ENCODE measurements at places on chromosomes 5 and 9. TPM values are rescaled to one million over a fixed set of nuclear protein-coding genes. Genes with fewer than 3 reads are reported as not detected.

Gene DOCK8
- not detected for total RNA-seq

Gene ZNF618
- 35.1 TPM for total RNA-seq

Gene GPR150
- 0.16 TPM for total RNA-seq

Gene ANKRD18B
- 13.8 TPM for total RNA-seq

Gene SMIM33
- total RNA-seq, result not detected

Gene LCN1
- not detected for total RNA-seq

Gene SV2C
- 0.05 TPM for total RNA-seq

Gene CCL27
- 0.78 TPM for total RNA-seq

Gene GADD45G
- 1.0 TPM for total RNA-seq

Gene SLC36A3
- total RNA-seq, result not detected

GRCh38 chr5:60586307-60586901 lies 113.6 kb downstream of the DEPDC1B start:
- no peak for DNase-seq
- no peak overlapping the region for H3K4me3 ChIP-seq
- H3K27ac ChIP-seq, result no peak overlapping the region
- H3K27me3 ChIP-seq, result no peaks in the 10 kb centered on the region
- peaks cover 18% of the 10 kb centered on the region for H3K4me1 ChIP-seq

DNA sequence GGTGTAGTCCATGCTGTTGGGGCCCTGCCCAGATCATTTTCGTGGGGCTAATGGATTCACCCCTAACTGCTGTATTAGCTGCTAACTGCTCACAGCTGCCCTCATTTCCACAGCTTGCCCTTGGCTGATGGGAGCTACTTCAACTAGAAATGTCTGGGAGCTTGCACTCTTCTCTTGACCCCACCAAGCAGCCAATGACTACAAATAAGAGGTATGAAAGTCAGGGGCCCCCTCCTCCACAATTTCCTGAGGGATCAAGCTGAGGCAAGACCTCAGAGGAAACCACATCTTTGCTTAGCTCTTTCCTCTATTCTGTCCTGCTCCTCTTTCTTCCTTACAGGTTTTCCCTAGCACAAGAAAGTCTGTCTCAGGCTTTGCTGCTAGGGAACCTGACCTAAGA lies 397.5 kb downstream of the MLLT3 start:
- no peak overlapping the region for H3K27ac ChIP-seq
- no peak for DNase-seq
- H3K4me3 ChIP-seq, result no peak overlapping the region
- H3K4me1 ChIP-seq, result peaks cover 11% of the 10 kb centered on the region
- no peaks in the 10 kb centered on the region for H3K36me3 ChIP-seq

DNA sequence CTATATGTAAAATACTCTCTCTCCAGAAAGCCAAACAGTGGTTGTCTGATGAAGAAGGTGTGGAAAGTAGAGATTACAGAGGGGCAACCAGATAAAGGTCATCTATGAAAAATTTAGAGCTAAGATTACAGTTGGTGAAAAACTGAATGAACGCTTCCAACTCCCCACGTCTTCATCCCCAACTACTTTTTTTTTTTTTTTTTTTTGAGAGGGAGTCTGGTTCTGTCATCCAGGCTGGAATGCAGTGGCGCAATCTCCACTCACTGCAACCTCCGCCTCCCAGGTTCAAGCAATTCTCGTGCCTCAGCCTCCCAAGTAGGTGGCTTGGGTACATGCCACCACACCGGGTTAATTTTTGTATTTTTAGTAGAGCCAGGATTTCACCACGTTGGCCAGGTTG lies 64.3 kb downstream of the RAPGEF6 start:
- peaks cover 1% of the 10 kb centered on the region for H3K4me1 ChIP-seq
- H3K27ac ChIP-seq, result no peak overlapping the region
- DNase-seq, result no peak
- no peaks in the 10 kb centered on the region for H3K27me3 ChIP-seq

DNA sequence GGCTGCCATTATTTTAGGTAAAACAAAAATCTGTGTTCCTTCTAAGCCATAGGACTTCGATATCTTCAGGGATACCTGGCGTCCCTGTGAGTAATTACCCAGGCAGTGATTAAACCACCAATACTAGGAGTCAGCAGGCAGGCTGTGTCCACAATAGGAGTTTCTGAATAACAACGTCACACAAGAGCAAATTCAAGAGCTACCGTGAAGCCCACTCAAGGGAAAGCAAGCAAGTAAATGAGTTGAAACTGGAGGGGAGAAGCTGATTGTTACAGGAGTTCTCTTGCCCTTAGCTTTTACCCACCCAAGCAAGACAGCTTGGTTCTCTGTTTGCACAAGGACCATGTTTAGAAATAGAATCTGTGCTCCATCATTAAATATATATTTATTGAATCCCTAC lies 50.8 kb downstream of the SEMA5A start:
- no peak overlapping the region for H3K4me3 ChIP-seq
- peak overlapping the region; percentile 43 for H3K27ac ChIP-seq
- no peak for DNase-seq
- H3K27me3 ChIP-seq, result no peaks in the 10 kb centered on the region
- peaks cover 2% of the 10 kb centered on the region for H3K36me3 ChIP-seq
- peaks cover 27% of the 10 kb centered on the region for H3K4me1 ChIP-seq

DNA sequence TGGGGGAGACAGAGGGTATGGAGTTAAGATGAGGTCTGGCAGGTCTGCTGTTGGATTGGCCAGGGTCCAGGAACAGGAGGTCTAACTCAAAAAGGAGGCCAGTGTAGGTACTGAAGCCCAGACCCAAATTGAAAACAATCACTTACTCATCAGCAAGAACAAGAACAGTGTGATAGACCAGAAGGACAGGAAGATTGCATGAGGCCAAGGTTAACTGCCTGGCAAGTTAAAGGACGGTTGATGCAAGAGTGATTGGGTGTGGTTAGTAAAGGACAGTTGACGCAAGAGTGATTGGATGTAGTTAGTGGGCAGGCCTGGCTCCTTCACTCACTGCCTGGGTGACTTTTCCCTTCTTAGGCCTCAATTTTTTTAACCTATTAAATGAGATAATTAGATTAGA lies 132.6 kb downstream of the PDZD2 start:
- no peak for DNase-seq
- H3K27me3 ChIP-seq, result peaks cover 35% of the 10 kb centered on the region
- no peak overlapping the region for H3K4me3 ChIP-seq
- H3K36me3 ChIP-seq, result no peaks in the 10 kb centered on the region
- H3K27ac ChIP-seq, result no peak overlapping the region

- no peak overlapping the region for H3K4me3 ChIP-seq
- H3K4me1 ChIP-seq, result no peaks in the 10 kb centered on the region
- no peaks in the 10 kb centered on the region for H3K27me3 ChIP-seq
- no peak for DNase-seq
- no peaks in the 10 kb centered on the region for H3K36me3 ChIP-seq
- no peak overlapping the region for H3K27ac ChIP-seq
Measured at GRCh38 chr5:52139888-52140615, 647.7 kb upstream of the ITGA1 start.

GRCh38 chr5:72452515-72453245 lies 54.5 kb downstream of the ZNF366 start:
- H3K27ac ChIP-seq, result peak overlapping the region; percentile 98
- H3K4me1 ChIP-seq, result peaks cover 63% of the 10 kb centered on the region
- H3K27me3 ChIP-seq, result no peaks in the 10 kb centered on the region
- no peaks in the 10 kb centered on the region for H3K36me3 ChIP-seq
- peak overlapping the region; percentile 26 for H3K4me3 ChIP-seq

DNA sequence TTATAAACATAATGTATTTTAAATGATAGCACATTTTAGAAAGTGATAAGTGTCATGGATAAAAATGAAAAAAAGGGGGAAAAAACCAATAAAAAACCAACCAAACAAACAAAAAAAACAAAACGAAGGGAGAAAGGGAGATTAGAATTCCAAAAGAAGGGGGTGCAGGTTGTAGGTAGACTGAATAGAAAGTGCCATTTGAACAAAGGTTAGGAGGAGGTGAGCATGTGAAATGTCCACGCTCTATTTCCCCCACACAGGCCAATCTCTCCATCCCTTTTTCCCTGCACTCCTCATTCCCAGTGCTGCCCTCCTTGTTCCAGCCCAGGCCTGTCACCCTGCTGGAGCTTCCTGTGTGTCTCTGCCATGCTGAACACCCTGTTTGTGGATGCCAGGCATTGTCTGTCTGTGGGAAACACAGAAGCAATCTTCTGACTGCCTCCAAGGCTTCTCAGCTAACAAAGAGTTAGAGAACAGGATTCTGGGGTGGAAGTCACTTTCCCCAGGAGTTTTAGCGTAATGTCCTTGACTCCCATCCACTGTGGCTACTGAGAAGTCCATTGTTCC lies 138.8 kb downstream of the ADAMTS16 start:
- H3K27ac ChIP-seq, result no peak overlapping the region
- peaks cover 6% of the 10 kb centered on the region for H3K4me1 ChIP-seq
- H3K36me3 ChIP-seq, result no peaks in the 10 kb centered on the region
- H3K4me3 ChIP-seq, result no peak overlapping the region
- peaks cover 8% of the 10 kb centered on the region for H3K27me3 ChIP-seq
- no peak for DNase-seq

DNA sequence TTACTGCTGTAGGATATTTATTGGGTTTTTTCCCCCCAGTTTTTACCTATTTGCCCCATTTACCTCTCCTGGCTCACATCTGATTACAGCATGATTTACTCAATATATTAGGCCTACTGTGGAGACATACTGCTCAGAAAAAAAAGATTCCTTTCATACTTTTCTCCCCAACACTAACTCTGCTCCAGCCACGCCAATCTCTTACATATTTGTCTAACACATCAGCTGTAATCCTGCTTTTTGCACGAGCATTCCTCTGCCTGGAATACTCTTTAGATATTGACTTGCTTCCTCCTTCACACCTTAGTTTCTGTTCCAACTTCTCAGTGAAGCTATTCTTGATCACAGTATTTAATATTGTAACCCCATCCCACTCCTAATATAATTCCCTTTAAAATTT lies 158.1 kb upstream of the VCAN start:
- no peaks in the 10 kb centered on the region for H3K27me3 ChIP-seq
- H3K36me3 ChIP-seq, result no peaks in the 10 kb centered on the region
- peaks cover 8% of the 10 kb centered on the region for H3K4me1 ChIP-seq
- DNase-seq, result no peak
- no peak overlapping the region for H3K4me3 ChIP-seq

- no peak overlapping the region for H3K27ac ChIP-seq
- peaks cover 6% of the 10 kb centered on the region for H3K36me3 ChIP-seq
- DNase-seq, result no peak
- H3K4me3 ChIP-seq, result no peak overlapping the region
- no peaks in the 10 kb centered on the region for H3K27me3 ChIP-seq
Measured at GRCh38 chr5:118956727-118957126, 31.6 kb downstream of the DTWD2 start.

DNA sequence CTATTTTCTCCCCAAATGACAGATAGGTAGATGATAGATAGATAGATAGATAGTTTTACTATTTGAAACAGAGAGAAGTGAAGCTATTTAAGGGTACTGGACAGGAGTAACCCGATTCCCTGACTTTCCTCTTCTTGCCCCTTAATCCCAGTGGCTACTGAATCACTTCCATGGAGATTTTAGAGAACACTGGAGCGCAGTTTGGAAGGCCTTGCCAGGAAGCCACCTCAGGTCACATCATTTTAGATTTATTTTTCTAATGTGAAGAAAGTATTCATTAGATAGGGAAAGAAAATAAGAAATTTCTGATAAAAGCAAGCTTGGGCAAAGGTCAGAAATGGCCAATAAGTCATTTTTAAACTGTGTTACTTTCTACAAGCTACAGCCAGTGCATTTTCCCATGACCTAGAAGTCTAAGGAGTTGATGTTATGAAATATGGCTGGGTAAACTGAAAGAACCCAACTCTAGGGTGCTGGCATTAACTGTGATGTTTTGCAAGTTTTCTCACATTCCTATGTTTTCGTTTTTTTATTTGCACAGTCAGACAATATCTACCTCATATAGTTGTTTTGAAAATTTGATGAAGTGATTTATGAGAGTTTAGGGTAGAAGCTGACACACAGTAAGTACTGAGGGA lies 544.7 kb upstream of the PTGER4 start:
- H3K27ac ChIP-seq, result no peak overlapping the region
- DNase-seq, result no peak
- no peaks in the 10 kb centered on the region for H3K4me1 ChIP-seq
- H3K4me3 ChIP-seq, result no peak overlapping the region
- no peaks in the 10 kb centered on the region for H3K36me3 ChIP-seq

- no peak overlapping the region for H3K4me3 ChIP-seq
- no peaks in the 10 kb centered on the region for H3K36me3 ChIP-seq
- H3K27ac ChIP-seq, result no peak overlapping the region
- H3K4me1 ChIP-seq, result no peaks in the 10 kb centered on the region
Measured at GRCh38 chr5:174120401-174121005, 75.0 kb downstream of the NSG2 start.

DNA sequence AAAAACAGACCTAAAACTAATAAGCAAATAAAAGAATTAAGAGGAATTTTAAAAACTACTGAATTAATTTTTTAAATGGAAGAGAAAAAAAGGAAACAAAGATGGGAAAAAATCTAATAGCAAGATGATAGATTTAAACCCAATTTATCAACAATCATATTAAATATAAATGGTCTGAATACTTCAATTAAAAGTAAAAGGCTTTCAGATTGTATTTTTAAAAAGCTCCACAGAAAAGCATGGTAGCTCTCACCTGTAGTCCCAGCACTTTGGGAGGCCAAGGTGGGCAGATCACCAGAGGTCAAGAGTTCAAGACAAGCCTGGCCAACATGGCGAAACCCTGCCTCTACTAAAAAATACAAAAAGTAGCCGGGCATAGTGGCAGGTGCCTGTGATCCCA lies 11.3 kb upstream of the TSLP start:
- no peak overlapping the region for H3K27ac ChIP-seq
- H3K4me3 ChIP-seq, result no peak overlapping the region
- H3K4me1 ChIP-seq, result no peaks in the 10 kb centered on the region
- no peaks in the 10 kb centered on the region for H3K36me3 ChIP-seq
- H3K27me3 ChIP-seq, result peaks cover 47% of the 10 kb centered on the region

GRCh38 chr5:42495914-42496313 lies 72.7 kb downstream of the GHR start:
- DNase-seq, result no peak
- H3K27ac ChIP-seq, result no peak overlapping the region
- no peaks in the 10 kb centered on the region for H3K27me3 ChIP-seq
- no peaks in the 10 kb centered on the region for H3K4me1 ChIP-seq
